ENCODE measurements at places on chromosomes 2 and 18.

GRCh38 chr18:56003720-56004088 is 415.7 kb upstream of the TCF4 start:
- no peak for DNase-seq

DNA sequence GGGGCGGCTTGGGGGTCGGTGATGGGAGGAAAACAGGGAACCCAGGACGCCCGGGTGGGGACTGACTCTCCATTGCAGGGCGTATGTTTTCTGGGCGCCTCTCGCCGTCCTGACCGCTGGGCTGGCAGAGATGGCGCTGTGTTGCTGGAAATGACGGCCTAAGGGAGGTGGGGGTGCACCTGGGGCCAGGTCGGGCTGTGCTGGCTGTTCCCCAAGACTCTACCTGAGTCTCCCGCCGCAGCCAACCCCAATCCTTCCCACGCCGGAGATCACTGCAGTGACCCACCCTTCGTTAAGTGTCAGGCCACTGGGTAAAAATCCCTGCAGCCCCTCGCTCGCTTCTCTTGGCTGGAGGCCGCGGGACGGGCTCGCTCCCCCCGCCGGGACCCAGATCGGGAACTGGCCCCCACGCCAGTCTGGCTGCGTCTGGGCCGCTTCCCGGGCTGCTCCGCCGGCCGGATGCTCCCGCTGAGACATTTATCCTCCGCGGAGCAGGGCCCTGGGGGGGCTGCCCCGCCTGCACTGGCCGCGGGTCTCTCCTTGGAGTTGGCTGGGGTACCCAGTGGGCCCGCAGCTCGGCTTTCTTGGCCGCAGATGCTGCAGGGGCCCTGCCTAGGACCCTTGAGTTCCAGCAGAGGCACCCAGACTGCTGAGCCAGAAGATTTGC is 7.8 kb upstream of the ARMC9 start:
- no peak for DNase-seq

- DNase-seq = no peak
Observed at GRCh38 chr2:230695551-230695950, 17.1 kb upstream of the CAB39 start.

GRCh38 chr18:2978661-2979106 is 34.3 kb downstream of the LPIN2 start:
- peak; percentile 51 for DNase-seq

DNA sequence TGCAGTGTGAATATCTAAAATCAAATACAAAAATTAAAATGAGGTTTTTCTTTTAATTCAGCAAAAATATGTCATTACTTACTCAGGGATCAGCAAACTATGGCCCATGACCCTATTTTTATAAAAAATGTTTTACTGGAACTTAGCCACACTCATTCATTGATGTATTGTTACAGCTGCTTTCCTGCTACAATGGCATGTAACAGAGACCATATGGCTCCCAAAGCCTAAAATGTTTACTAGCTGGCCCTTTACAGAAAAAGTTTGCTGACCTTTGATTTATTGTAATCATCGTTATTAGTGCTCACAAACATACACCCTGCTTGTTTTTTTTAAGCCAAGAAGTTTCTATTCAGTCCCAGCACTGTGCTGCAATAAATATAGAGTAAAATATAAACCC is 120.3 kb downstream of the PLA2R1 start:
- DNase-seq = no peak

- no peak for DNase-seq
Observed at GRCh38 chr2:119449521-119449920, 17.9 kb downstream of the TMEM37 start.

GRCh38 chr18:68467329-68467728 is 247.6 kb downstream of the TMX3 start:
- no peak for DNase-seq

- DNase-seq = peak; percentile 22
Observed at GRCh38 chr2:69381337-69381737, 5.7 kb downstream of the GFPT1 start.

GRCh38 chr2:213846856-213847255 is 562.6 kb downstream of the SPAG16 start:
- no peak for DNase-seq

- no peak for DNase-seq
Observed at GRCh38 chr18:73462092-73462491, 594.3 kb upstream of the NETO1 start.

- no peak for DNase-seq
Observed at GRCh38 chr2:229868794-229869193, 53.0 kb downstream of the TRIP12 start.

- DNase-seq = no peak
Observed at GRCh38 chr2:151085181-151085611, 176.5 kb downstream of the RBM43 start.

DNA sequence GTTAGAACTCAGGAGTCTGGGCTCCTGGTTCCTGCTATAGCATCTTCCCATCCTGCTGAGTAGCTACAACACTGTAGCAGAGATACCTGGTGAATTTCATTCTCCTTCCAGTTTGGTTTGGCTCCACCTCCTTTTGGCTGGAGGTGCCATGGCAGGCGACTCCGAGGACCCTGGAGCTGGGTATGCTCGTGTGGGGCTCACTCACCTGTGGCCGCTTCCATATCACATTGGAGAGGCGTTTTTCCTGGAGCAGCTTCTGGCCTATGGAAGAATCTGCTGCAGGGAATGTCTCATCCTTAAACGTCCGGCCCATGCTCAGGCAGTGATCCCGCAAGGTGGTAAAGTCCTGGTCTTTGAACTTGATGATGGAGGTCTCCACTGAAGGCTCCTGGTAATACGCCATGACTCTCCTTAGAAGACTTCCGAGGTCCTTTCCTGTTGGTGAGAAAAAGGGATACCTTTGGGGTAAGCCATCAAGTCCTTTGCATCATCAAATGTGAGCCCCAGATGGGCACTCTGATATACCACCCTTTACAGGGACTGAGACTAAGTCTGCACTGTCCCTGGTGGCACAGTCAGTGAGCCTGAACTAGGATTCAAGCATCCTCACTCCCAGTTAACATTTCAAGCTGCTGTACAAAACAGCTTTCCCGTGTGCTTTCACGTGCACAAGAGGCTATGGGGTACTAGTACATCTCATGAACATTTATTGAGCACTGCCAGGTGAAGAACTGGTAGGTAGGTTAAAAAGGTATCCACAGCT is 20.1 kb downstream of the CAPN13 start:
- DNase-seq = no peak

DNA sequence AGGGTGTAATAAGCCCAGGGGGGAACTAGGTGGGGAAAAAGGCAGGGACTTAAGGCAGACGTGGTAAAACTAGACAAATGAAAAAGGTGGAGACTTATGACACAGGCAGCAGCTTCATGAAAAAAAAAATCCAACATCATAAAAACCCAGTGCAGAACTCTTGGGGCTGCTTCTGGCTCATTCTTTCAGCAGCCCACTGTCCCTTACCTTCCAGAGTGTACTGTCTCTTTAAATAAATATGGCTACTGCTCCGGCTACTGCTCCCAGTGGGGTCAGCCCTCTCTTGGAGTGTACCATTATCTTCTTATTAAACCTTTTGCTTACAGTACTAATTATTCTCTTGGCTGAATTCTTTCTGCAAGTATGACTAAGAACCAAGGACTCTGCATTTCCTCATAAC is 699.5 kb downstream of the DSC3 start:
- DNase-seq = no peak

DNA sequence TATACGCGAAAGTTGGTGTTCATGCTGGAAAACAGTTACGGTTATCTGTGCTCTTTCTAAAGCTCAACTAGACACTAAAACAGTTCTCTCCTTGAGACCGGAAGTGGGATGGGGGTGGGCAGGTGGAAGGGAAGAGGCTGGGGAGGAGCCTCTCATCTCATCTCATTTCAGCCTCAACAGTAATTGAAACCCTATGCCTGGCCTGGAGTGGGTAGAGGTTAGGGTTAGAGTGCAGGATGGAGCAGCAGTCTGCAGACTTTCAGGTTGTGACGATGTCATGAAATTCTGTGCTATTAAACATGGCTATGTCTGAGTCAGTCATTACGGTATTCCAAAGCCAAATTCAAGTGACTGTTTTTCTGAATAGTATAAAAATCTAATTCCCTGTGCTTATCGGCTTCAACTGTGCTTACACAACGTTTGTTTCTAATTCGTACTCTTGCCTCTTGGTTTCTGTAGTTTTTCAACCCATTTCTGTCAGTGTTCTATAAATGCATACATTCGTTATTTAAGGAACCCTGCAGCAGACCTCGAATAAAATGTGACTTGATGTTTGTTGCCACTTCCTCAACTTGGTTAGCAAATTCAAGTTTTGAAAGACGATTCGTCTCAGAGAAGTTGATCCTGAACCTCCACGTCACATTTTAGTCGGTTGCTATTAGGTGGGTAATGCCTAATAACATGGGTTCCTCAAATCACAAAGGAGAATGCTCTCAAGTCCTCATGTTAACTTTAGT is 75.8 kb upstream of the TCF7L1 start:
- DNase-seq = no peak

- DNase-seq = no peak
Observed at GRCh38 chr2:134603966-134604365, 114.8 kb downstream of the TMEM163 start.

DNA sequence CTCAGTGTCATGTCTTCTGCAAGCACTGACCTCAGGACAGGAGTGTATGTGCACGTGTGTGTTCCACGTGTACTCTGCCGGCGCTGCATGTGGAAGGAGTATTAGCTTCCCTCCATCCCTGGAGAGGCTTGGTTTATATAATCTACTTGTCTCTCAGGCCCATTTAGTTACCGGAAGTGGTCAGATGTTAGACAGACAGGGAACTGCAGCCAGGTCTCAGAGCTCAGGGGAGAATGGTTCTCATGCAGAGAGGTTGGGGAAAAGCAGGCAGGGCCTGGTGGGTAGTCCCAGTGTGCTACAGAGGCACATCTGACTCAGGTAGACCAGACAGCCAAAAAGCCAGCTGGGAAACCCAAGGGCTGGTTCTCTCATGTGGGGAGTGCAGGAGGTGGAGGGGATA is 167.9 kb downstream of the CTIF start:
- DNase-seq = no peak

DNA sequence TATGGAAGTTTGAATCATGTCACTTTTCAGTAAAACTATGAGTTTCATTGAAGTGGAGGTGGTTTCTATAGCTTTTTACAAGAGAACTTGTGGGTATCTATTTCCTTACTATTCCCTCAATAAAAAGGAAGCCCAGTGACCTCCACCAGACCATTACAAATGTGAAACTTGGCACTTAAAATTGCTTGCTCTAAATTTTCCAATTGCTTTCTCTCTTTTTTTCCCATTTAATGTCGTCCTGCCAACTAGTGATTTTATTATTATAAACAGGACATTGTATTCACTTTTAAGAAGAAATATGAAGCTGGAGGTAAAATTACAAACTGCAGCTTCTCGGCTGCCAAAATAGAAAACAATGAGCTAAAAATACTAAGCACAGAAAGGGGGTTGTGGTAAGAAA is 208.2 kb upstream of the ALPP start:
- DNase-seq = no peak

DNA sequence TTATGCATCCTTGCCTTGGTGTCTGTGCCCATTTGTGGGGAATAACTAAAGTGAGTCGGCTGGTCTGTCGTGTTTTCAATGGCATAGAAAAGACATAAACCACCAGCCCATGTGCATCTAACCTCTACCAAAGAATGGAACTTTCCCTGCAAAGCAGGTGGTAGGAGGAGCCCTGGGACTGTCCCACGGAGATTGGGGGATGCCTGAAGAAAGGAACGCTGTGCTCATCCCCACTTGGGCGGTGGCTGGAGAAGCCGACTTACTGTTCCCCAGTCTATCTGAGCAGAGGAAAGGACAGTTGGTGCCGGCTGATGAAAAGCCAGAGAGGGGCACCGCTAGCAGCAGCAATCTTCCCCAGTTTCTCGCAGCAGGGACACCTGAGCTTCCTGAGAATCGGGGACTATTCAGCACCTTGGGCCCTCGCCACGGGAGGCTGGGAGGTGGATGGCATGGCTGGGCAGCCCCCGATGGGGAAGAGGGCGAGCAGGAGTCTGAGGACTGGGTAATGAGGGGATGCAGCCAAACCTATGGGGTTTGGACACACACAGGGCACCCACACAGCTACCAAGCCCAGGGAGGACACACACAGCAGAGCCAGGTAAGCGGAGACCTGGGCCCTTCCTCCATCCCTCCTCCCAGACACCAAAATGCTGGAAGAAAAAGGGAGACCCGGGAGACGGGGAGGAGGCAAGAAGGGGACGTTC is 53.7 kb upstream of the AGAP1 start:
- DNase-seq = no peak

- no peak for DNase-seq
Observed at GRCh38 chr2:86499326-86499725, 58.2 kb downstream of the KDM3A start.

GRCh38 chr2:209564816-209565215 is 141.0 kb downstream of the MAP2 start:
- no peak for DNase-seq

DNA sequence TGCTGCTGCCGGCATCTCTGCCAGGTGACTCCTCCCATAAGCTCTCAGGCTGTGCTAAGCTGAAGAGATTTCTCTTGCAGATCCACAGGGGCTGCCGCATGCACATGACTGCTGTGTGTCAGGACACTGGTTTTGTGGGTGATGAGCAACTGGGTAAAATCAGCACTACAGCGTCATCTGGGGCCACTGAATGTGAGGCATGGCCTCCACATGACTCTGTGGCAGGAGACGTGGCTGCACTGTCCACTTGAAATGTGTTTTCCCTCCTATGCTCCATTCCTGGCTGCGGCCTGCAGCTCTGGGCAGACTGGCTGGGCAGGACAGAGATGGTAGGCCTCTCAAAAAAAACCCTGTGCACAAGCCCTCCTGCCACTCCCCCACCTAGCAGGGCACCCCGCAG is 63.6 kb downstream of the MARCO start:
- no peak for DNase-seq

GRCh38 chr2:43754180-43754579 is 19.7 kb upstream of the DYNC2LI1 start:
- no peak for DNase-seq

GRCh38 chr18:6004119-6004518 is 108.8 kb upstream of the TMEM200C start:
- no peak for DNase-seq

GRCh38 chr2:236083934-236084333 is 84.3 kb downstream of the GBX2 start:
- no peak for DNase-seq

DNA sequence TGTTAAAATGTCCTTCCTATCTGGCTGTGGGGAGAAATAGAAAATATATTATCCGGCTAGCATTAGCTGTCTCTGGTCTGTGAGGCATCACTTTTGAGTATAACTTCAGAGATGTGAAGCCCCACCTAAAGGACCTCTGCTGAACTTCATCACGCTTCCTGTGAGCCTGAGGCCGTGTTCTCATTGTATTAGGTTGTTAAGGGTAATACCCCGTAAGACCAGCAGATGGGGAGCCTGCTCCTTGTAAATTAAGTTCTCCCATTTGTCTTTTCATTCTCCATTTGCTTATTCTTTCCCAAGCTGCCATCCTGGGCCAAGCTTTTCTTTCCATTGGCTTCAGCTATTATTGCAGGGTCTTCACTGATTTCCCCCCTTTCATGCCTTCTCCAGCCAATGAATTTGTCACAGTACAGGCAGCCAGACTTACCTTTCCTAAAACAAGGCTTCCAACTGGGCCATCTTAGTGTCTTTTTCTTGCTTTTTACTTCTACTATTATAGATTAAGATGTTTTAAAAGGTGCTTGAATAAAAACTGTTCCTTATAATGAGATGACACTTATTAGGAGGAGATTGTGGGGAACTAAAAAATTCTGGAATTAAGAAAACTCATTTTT is 12.4 kb downstream of the NIF3L1 start:
- peak; percentile 78 for DNase-seq

All from stimulated activated CD4-positive, alpha-beta T cell treated with anti-CD3 and anti-CD28 coated beads, Interleukin-4, amount 100 ng/mL, for 24 hours (primary cell).